ENCODE measurements at places on chromosomes 13 and 19.
A peak's percentile ranks its signal among the peaks of the same experiment; 100 is the strongest.

GRCh38 chr19:13864046-13864666, 12.8 kb upstream of the NANOS3 start:
- DNase-seq, result no peak

DNA sequence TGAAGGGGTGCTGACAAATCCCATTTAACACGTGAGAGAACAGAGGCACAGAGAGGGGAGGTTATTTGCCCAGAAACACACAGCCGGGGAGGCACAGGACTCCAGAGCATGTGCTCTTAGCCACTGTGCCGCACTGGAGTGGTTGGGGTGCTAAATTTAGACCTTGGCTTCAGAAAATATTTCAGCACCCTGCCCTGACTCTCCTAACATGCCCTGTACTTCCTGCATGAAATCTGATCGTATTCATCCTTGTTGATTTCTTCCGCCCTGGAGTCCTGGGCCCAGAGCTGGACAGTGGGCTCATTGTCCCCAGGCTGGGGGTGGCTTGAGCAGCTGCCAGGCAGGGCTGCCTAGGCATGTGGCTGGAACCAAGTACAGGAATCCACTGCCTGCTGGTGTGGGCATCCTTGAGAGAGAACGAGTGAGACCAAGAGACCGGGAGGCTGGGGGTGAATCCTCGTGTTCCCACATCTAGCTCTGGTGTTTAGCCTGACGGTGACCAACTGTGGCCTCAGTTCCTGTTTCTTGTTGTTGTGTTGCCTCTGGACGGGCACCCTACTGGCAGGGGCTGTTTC, 5.3 kb downstream of the SLC27A1 start:
- DNase-seq, result peak; percentile 59

DNA sequence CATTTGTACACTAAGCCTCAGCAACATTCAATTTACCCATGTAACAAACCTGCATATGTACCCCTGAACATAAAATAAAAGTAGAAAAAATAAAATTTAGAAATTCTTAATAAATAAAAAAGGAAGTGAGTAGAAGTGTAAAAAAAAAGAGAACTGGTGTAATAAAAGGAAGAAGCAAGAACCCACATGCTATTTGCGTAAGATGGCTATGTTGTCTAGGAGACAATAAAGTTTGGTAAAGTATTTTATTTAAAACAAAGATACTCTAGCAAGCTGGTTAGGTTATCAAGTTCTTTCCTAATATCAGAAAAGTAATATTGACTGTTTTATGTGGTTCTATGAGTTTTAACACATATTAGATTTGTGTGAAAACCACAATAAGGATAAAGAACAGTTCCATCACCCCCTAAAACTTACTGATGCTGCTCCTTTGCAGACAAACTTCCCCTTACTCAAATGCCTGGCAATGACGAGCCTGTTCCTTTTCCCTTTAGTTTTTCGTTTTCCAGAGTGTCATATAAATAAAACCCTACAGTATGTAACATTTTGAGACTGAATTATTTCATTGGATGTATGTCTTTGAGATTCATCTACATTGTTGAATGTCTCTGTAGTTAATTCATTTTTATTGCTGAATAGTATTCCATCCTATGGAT, 98.9 kb downstream of the TNFSF13B start:
- DNase-seq, result no peak

GRCh38 chr19:30521937-30522336, 149.8 kb downstream of the ZNF536 start:
- DNase-seq, result no peak

DNA sequence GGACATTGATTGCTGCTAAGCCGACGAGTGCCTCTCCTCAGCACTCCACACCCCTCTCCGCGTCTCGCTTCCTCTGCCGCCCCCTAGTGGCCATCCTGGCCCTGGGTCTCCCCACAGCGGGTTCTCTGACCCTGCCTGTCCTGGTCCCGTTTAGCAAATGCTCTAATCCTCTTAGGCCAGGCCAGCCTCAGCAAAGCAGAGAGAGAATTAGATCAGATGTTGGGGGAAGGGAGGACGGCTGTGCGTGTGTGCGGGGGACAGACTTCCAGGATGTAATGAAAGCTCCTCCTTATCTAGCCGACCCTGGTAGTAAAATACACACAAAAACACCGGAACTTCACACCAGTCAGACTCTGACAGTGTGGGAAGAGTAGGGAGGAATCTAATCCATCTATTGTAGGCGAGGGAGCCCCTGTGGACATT, 4.5 kb downstream of the TPRX2 start:
- DNase-seq, result peak; percentile 91

- peak; percentile 81 for DNase-seq
Measured at GRCh38 chr13:27997904-27998522, 9.5 kb upstream of the URAD start.

GRCh38 chr19:46256855-46257254, 27.3 kb downstream of the IGFL1 start:
- DNase-seq, result no peak

DNA sequence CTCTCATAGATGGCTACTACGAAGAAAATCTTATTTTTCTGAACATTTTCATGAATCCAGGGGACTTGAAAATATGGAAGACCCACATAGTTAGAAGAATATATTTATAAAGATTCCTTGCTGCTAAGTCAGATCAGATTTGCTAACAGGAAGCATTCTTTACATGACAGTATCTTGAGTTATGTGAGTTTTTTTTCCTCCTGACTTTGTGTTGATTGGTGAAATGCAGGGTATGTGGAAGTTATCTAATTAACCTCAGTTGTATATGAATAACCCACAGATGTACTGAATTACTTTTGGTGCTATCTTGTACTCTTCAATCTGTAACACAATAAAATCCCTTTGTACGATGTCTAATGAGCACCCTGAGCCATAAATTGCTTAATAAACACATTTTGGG, 53.8 kb downstream of the ESD start:
- DNase-seq, result peak; percentile 19

- DNase-seq, result no peak
Measured at GRCh38 chr19:6572217-6572616, 18.7 kb downstream of the CD70 start.

- DNase-seq, result no peak
Measured at GRCh38 chr19:7099597-7099921, 30.1 kb downstream of the ZNF557 start.

DNA sequence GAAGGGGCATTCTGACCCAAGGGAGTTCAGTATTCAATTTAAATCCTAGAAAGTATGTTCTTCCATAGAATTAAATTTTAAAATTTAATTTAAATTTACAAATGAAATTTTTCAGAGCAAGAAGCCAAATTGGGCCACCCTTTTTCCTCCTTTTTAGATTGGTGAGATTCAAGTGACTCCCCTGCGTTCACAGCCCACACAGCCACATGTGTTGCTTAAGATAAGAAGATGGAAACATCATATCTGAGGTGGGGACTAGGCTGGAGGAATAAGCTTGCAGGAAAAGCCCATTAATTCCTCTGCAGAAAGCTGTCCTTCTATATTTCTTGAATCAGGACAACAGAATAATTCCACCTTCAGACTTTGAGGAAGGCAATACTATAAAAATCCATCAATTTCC, 392.7 kb upstream of the ZNF507 start:
- DNase-seq, result no peak

GRCh38 chr13:112003941-112004340, 63.0 kb upstream of the SOX1 start:
- no peak for DNase-seq

DNA sequence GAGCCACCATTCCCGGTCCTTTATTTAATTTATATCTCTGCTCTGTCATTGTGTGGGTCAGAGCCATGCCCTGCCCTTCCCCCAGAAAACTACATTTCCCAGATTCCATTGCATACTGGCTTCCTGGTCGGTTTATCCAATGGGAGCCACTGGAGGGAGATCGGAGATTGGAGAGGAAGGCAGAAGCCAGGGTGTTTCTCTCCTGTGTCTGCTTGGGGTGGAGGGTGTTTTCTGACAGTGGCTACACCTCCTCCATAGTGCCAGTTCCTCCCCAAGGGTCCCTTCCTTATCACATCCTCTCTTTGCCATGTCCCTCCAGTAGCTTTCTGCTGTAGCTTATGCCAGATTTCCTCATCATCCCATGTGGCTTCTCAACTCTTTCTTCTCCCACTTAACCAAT, 19.0 kb downstream of the OLFM2 start:
- peak; percentile 58 for DNase-seq

GRCh38 chr13:48873587-48873986, 102.1 kb upstream of the FNDC3A start:
- peak; percentile 23 for DNase-seq

- peak; percentile 17 for DNase-seq
Measured at GRCh38 chr19:48190288-48190884, 19.9 kb downstream of the ZSWIM9 start.

- DNase-seq, result no peak
Measured at GRCh38 chr13:97702614-97703013, 250.9 kb upstream of the IPO5 start.

GRCh38 chr19:6030214-6030507, 52.2 kb upstream of the RANBP3 start:
- DNase-seq, result no peak

DNA sequence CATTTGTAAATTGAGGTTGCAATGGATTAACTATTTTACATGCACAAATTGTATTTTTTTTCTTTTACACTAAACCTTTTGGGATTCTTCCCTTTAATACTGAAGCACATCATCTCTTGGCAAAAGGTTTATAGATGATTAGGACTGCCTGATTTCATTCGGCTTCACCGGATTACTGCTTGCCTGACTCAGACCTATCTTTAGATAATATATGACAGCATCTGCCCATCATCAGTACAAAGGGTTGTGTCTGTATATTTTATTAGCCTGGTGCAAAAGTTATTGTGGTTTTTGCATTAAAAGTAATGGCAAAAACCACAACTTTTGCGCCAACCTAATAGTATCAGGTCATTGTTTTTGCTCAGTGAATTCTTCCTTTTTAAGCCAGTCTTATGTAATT, 316.2 kb upstream of the HTR2A start:
- DNase-seq, result no peak

GRCh38 chr13:108797354-108797753, 167.9 kb downstream of the MYO16 start:
- no peak for DNase-seq

DNA sequence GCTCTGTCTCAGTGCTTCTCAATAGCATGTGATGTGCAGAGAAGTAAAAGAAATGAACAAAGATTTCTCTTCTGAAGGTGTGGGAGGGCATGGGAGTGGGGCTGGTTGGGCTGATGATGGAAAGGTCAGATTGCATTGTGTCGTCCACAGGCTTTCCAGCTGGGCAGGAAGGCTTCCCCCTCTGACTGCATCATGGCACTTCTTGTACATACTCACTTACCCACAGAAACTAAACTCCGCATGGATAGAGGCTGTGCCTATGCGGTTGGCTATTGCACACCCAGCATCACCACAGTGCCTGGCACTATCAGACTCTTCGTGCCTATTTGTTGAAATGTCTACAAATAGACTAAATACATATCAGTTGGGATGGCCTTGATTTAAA, 24.4 kb upstream of the TNFSF11 start:
- DNase-seq, result no peak

GRCh38 chr19:45901432-45901911, 941 bp downstream of the MYPOP start:
- peak; percentile 29 for DNase-seq

GRCh38 chr19:4367781-4368127, 24.4 kb downstream of the MPND start:
- DNase-seq, result no peak

DNA sequence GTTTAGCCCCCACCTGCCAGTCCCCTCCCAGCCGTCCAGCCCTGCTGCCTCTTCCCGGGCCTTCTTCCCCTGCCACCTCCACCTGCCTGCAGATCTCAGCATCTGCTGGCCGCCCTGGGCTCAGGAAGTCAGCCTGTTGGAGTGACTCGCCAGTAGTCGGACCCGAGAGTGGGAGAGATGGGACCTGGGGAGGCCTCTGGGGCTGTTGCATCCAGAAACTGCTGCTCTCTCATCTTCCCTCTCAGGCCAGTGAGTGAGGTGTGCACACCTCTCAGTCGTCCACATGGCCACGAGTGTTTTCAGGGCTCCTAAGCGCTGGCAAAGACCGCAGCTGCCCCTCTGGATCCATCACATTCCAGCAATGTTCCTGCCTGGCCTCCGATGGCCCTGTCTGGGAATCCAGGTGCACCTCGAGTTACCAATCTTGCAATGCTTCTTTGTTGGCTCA, 151.8 kb upstream of the SOX1 start:
- no peak for DNase-seq

DNA sequence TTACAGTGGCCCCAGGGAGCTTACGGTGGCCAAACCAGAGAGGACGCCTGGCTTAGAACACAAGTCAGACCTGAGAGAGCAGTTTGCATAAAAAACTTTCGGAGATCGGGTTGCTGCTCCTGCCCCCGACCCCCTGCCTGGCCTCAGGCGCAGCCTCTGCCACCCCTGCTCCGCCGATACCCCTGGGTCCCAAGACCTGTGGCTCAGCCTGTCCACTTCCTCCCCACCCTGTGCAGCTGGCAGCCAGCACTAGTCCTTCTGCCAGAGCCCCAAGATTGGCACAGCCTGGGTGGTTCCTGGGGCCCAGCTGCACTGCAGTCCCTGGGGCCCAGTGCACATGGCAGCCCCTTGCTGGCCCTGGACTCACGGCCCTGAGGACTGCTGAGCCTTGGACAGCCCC, 56.2 kb upstream of the SOX1 start:
- DNase-seq, result no peak

DNA sequence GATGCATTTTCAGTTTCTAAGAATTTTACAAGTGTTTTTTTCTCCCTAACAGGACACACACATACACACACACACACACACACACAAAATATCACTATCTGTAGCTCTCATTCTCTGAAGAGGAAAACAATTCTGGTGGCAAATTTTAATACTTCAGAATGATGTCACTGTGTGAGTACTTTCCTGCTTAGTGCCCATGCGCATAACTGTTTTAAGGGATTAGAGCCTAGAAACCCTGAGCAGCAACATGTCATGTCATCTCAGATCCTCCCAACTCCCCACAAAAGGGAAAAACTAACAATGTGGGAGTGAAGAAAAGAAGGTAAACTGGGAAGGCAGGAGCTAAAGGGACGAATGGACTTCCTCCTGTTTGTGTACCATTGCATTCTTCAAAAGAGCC, 401.2 kb downstream of the SPRY2 start:
- no peak for DNase-seq

- DNase-seq, result no peak
Measured at GRCh38 chr13:49026851-49027250, 51.1 kb downstream of the FNDC3A start.

GRCh38 chr13:36385489-36385888, 39.3 kb upstream of the SPART start:
- DNase-seq, result no peak

GRCh38 chr13:50149932-50150331, 134.7 kb downstream of the KCNRG start:
- peak; percentile 15 for DNase-seq

DNA sequence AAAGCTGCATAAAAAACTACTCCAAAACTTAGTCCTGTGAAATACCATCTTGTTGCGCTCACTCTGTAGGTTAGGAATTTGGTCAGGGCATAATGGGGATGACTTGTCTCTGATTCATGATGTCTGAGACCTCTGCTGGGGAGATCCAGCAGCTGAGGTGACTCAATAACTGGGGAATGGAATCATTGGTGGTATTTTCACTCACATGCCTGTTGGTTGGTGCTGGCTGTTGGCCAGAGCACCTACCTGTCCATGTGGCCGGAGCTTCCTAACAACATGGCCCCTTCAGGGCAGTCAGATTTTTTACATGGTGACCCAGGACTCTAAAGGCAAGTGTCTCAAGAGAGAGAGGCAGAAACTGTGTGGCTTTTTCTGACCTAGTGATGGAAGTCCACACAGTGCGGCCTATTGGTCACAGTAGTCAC, 7.4 kb upstream of the ESD start:
- DNase-seq, result peak; percentile 72

GRCh38 chr13:106385654-106386053, 149.8 kb downstream of the EFNB2 start:
- DNase-seq, result no peak
